Activated naive CD4-positive, alpha-beta T cell (primary cell): ENCODE measurements at places on chromosomes 1 and 21.

GRCh38 chr1:6143395-6143794 is 36.7 kb downstream of the CHD5 start:
- DNase-seq = no peak

DNA sequence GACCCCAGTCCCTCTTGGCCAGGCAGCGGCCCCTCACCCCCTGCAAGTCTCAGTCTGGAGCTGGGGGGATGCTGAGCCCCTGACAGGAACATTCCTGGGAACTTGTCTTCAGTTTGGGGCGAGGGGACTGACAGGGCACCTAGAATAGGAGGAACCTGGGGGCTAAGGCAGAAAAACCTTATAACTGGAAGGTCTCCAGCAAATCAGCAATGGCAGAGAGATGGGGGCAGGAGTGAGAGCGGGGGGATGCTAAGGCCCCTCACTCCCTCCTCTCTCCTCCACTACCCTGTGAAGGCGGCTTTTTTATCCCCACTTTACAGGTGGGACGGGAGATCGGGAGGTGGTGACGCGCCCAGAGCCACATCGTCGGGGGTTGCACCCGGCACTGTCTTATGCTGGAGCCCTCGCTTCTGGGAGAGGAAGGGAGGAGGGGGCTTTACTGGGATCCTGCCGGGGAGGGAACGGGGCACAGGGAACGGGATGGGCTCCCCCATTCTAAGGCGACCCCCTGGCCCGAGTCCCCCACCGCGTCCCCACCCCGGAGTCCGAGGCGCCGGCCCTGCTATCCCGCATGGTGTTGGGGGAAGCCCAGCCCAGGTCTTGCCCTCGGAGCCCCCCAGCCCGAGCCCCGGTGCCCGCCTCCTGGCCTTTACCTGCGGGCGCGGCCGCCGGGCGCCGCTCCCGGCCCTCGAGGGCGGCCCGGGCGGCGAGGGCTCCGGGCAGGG is 456 bp downstream of the COL8A2 start:
- DNase-seq = no peak

DNA sequence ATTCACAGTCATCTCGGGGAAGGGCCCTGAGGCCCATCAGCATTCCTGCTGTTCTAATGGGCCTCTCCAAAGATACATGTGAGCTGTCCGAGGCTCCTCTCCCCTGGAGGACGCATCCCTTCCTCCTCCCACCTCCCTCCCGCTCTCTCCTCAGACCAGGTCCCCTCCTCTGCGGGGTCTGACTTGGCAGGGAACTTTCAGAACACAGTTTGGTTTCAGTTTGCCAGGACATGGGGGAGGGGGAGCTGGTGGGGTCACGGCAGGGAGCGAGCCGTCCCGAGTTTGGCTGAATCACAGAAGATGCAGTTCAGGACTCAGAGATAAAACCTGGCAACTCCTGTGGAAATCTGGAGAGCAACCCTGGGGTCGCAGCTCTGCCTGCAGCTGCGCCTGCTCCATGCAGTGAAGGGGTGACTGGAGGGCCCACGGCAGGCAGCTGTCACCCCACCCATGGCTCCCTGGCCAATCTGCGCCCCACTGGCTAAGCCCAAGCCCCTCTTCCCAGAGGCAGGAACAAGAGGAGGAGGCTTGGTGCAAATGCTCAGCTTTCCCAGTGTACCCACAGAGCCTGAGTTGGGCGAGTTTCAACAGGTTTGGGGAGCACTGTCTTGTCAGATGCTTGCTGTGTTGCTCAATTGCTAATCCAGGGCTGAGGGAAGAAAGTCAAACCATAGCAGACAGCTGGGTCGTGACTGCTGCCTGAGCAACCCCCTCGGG is 5.7 kb downstream of the WNT4 start:
- no peak for DNase-seq

DNA sequence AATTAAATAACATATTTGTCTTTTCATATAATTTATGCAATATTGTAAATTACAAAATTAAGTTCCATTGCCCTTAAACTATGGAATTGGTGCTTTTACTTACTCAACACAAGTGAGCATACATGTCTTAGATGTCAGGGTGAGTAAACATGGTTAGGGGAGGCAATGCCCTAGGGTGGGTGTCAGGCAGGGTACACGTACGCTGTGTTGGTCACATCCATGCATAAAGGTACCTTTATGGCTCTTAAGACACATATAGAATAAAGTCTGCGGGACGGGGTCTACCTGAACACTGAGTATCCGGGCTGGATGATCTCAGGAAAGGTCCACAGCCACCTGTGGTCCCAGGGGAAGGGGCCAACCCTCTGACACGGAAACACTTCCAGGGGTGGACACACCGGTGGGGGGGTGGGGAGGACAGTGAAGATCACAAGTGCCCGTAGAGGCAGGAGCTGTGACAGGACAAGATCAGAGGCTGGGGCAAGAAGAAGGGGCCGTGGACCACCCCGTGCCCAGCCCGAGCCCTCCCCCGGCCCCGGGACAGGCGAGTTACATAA is 720 bp downstream of the LIN9 start:
- no peak for DNase-seq

- DNase-seq = no peak
These were observed 651.9 kb downstream of the MRPL39 start for GRCh38 chr21:24955275-24955961.

GRCh38 chr1:226302731-226303130 is 6.2 kb downstream of the LIN9 start:
- DNase-seq = no peak

- no peak for DNase-seq
These were observed 3.2 kb upstream of the KIAA0040 start for GRCh38 chr1:175195798-175196197.

- DNase-seq = no peak
These were observed 141.2 kb upstream of the ST6GALNAC5 start for GRCh38 chr1:76725864-76726619.

- DNase-seq = no peak
These were observed 101.9 kb upstream of the USP24 start for GRCh38 chr1:55316947-55317662.

DNA sequence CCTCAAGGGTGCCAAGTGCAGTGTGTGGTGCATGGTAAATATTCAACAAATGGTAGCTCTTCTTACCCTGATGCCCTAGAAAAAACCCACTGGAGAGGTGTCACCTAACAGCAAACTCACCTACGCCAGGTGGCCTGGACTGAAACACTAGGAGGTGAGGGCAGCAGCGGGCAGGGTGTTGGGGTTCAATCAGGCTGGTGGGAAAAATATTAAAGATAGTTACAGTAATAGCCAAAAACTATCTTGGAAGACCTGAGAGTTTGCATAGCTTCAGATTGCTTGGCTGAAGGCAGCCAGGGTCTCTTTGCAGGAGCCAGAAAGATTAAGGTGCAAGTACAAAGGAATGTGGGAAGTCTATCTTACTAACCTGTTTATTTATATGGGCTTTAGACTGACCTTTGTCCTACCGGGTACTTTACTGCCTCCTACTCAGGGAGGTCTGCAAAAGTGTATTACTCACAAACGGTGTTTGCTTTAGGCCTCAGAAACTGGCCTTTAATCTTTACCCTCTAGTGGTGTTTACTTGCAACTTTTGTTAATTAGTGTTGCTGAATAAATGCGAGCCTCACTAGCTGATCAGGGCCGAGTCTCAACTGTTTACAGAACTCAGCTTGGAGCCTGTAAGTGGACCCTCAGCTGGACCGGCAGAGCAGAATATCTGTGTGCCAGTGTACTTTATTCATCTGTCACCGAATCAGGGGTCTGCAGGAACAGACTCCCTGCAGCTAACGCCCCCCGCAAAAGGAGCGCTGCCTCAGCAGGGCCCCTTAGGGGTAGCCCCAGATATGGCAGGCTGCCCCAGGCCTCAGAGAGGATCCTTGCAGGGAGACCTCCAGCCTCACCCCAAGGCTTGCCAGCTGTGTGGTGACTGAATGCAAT is 63.9 kb downstream of the SYF2 start:
- DNase-seq = no peak

DNA sequence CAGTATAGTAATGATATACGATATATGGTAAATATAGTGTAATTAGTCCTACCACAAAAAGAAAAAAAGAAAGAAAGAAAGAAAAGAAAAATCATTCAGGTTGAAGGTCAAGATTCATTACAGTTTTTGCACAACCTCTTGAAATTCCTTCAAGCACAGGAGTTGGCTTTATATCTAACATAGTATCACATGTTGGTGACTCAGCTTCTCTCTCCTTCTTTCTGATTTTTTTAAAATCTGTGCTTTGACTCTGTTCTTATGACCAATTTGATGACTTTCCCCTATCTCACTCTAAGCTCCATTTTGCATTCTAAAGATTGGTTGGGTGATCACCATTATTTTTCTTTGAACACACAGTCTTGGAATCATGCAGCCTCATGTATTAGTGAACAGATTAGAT is 148.2 kb upstream of the COL11A1 start:
- no peak for DNase-seq

- DNase-seq = no peak
These were observed 231.9 kb upstream of the JUN start for GRCh38 chr1:59015708-59016107.

DNA sequence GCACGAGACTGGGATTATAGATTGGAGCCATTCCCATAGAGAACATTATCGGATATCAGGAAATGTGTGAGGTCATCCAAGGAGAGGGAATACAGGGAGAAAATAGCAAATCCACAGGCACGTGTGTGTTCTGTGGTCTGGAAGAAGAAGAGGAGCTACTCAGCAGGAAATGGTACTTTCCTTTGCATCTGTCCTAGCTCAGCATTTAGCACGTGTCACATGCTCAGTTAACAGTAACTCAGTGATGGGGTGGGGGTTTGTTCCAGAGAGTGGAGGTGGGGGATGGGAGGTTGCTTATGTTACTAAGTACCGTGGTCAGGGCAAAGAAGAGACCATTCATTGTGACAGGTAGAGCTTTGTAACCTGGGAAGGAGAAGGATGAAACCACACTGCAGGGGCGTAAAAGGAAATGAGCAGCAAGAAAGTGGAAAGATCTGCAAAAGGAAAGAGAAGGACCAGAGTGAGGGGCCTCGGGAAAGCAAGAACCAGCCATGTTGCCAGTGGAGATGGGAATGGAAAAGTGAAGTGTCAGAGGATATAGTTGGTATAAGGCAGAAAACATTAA is 100.4 kb downstream of the ATP5PO start:
- no peak for DNase-seq

DNA sequence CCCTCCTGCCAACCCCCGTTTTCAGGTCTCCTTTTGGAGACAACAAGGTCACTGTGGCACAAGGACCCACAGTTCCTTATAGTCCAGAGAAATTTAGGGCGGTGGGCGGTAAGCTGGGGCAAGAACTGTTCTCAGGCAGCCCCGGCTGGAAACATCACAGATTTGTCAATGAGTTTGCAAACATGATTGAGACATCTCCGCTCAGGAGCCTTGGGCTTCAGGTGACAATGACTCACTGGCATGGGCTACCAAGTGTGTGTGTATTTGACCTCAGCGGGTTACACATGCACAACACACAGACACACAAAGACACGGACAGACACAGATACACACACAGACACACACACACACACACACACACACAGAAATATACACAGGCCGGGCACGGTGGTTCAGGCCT is 58.2 kb upstream of the ABCG1 start:
- no peak for DNase-seq

DNA sequence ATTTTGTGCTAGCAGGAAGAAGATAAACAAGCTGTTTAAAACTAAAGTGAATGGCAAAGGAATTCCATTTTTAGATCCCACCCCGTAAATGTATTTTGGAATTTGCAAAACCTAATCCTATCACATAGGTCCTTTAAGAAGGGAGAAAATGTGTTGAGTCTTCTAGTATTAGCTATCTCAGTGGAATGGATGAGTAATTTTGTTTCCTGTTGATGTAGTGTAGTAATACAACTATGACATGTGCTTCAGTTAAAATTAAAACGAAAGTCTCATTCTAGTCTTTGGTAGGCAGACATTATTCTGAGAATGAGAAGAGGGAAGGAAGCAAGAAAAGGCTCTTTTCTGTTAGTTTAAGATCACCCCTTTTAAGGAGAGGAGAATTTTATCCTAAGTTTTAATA is 265.9 kb upstream of the C1orf105 start:
- no peak for DNase-seq

GRCh38 chr1:186842547-186842946 is 13.8 kb downstream of the PLA2G4A start:
- no peak for DNase-seq

DNA sequence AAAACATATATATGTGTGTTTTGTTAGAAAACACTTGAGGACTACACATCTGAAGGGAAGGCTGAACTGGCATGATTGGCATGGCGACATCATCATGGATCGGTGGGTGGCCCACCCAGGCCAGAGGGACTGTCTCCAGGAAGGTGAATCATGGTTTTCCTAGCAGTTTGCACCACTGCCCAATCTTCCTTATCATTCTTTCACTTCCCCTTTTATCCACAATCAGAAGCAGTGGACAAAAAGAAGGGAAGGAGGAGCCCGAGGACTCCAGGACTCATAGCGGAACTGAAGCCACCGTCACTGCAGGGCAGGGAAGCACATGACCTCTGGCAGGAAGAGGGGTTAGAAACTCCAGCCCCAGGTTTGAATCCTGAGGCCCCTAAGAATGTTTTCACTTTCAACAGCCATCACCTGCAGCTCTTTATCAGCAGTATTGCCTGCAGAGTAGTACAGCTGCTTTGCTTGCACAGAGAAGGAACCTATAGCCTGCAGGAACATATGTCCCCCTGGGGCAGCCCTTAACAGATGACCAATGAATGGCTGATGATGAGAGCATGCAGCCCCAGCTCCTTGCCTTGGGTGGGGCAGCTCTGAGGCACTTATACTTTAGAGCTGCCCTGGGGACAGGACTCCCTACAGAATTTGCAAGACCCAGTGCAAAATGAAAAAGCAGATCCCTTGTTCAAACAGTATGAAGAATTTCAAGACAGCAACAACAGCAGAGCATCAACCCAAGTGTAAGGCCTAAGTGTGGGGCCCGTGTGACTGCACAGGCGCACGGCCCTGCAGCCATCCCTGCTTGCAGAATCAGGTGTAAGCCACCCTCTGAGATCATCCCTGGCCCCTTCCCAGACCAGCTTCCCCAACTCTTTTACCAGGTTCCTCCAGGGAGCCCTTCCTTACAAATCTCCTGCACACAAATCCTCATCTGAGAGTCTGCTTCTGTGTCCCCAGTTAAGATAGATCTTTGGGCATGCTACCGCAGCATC is 241.8 kb upstream of the IRF2BP2 start:
- no peak for DNase-seq

DNA sequence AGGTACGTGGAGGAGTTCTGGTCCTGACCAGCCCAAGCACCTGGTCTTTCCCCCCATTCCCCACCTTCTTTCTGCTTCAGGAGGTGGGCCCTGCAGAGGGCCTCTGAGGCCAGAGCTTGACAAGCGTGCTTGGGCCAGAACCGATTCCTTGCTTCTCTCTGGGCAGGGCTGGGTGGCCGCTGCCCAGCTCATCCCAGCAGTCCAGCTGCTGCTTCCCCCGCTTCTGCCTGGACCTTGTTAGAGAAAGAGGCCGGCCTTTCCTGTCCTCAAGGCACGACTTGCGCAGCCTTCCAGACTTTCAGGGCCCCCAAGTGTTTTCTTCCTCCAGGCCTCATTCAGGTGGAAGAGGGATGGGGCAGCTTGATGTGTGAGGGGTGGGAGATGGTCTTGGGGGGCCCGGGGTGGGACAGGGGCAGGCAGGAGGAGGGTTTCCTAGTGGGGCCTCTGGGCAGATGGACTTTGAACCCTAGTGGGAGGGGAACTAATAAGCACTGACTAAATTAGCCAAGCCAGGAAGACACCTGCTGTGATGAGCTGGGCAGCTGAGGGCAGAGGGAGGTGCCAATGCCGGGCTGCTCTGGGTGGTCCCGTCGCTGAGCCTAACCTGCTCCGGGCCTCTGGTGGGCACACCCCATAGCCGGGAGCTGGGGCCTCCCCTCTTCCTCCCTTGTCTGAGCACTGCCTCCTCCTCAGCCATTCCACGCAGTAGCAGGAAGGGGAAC is 36.5 kb downstream of the ARHGEF10L start:
- no peak for DNase-seq
